ENCODE measurements at places on chromosomes 5 and 9. TPM values are rescaled to one million over a fixed set of nuclear protein-coding genes. Genes with fewer than 3 reads are reported as not detected.

The CER1 gene
- total RNA-seq: not detected

The HAPLN1 gene
- total RNA-seq: not detected

The FBP1 gene
- total RNA-seq: not detected

The FIBCD1 gene
- total RNA-seq: 12.1 TPM

The IRGM gene
- total RNA-seq: 0.18 TPM

The IFNA21 gene
- total RNA-seq: not detected

The SPINK13 gene
- total RNA-seq: not detected

The ZNF883 gene
- total RNA-seq: 0.85 TPM

The NR3C1 gene
- total RNA-seq: 27.9 TPM

The SAXO1 gene
- not detected for total RNA-seq

The PRDM9 gene
- total RNA-seq: not detected

The KLHL9 gene
- 18.5 TPM for total RNA-seq

The IARS1 gene
- total RNA-seq: 106 TPM

The FRRS1L gene
- total RNA-seq: 0.15 TPM

The ADAMTS12 gene
- total RNA-seq: 6.4 TPM

The IL4 gene
- not detected for total RNA-seq

The CAMK4 gene
- total RNA-seq: not detected
